ENCODE measurements at places on chromosomes 2 and 18.

GRCh38 chr2:152347076-152347475 is 12.1 kb downstream of the FMNL2 start:
- no peak for DNase-seq

DNA sequence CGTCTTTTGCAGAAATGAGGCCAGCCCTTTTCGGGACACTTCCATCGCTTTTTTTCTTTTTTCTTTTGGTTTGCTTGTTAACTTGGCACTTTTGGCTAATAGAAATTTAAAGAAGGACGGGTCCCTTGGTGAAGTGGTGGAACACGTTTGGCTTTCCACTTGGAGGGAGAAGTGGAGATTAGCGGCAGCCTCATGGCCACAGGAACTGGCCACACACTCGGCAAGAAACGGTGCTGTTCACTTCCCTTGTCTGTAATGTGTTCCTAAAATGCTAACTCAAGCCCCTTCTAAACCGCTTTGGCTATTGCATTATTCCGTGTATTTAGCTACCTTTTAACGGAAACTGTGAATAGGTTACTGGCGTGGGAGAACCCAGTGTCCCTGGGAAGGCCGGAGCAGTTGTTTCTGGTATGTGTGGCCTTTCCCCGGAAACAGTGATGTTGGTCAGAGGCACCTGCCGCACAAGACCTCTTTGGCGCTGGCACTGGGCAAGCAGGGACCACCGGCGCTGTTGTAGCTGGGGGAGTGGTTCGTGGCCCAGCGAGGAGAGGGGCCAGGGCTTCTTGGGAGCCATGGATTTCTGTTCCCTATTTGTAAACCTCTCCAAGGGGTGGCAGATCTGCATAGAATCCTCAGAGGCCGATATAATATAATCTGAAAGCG is 981 bp downstream of the RAMP1 start:
- no peak for DNase-seq

DNA sequence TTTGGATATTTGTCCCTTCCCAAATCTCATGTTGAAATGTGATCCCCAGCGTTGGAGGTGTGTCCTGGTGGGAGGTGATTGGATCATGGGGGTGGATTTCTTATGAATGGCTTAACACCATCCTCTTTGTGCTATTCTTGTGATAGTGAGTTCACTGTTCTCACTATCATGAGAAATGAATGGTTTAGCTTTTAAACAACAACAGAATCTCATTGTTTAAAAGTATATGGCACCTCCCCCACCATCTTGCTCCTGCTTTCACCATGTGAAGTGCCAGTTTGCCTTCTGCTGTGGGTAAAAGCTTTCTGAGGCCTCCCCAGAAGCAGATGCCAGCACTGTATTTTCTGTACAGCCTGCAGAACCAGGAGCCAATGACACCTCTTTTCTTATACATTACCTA is 38.1 kb downstream of the KIAA1328 start:
- DNase-seq: no peak

- DNase-seq: no peak
Observed at GRCh38 chr2:88845772-88846661, 154.5 kb downstream of the RPIA start.

DNA sequence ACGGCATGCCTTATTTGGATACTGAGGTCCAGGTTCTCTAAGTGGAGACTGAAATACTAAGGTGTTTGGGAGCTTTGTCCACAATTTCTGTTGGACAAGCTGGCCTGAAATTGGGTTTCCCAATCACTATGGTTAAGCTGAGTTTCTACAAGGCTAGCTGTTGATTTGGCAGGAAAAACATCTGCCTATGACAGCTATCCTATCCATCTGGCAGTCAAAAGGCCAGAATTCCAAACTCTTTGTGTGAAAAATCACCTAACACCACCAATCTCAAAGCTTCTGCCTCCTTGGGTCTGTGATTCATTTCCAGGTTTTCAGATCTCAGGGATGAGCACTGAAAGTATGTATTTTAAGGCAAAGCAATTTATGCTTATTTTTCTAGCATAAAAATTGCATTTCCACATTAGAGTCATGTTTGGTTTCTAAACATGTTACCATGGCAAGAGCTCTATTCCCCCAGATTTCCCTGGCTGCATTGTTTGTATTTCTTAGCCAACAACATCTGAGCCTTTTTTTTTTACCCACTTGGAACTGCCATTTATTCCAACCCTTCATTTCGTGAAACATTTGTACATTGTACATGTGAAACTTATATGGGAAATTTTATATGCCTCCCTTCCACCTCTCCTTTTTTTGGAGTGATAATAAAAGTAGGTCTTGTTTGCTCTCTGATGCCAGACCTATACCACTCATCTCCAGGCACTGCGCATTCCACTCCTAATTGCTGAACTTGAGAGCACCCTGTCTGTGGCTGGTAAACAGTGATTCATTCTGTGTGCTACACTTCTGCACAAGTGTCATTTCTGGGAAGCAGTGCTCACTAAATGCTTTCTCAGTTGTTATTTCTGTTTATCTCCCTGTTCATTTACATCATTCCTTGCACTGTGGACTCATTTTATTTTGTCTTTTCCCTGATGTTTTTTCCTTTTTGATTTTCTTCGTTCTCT is 15.9 kb upstream of the CCDC85A start:
- DNase-seq: no peak

- DNase-seq: no peak
Observed at GRCh38 chr2:98140210-98140609, 53.2 kb downstream of the VWA3B start.

DNA sequence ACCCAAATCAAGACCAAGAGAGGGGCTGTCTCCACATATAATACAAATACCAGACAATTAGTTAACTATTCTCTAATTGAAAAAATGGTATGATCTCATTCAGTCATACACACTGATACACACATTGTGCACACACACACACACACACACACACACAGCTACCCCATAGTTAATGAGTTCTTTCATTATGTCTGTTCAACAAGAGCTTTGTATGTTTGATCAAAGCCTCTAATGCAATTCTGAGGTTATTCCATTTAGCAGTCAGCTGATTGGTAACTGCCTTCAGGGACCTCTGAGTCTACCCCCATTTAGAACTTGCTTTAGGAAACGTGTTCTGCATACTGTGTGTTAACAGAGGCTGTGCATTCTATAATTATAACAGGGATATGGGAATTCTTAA is 741.4 kb upstream of the LRRTM4 start:
- no peak for DNase-seq
